Muscle of leg (tissue), 16 donors: ENCODE measurements at places on chromosomes 6 and 20. TPM values are rescaled to one million over a fixed set of nuclear protein-coding genes. Genes with fewer than 3 reads are reported as not detected.

Gene UNC5CL
- total RNA-seq, result 3.0 TPM

Gene KCNK15
- 0.27 TPM for total RNA-seq

Gene SAMD3
- 0.71 TPM for total RNA-seq

Gene PRR18
- total RNA-seq, result 0.22 TPM

Gene ENPP1
- total RNA-seq, result 13.7 TPM

Gene PDE10A
- 9.0 TPM for total RNA-seq

- DNase-seq, result peak; percentile 51
Measured at GRCh38 chr6:110537208-110538123, 61.1 kb upstream of the SLC22A16 start.

DNA sequence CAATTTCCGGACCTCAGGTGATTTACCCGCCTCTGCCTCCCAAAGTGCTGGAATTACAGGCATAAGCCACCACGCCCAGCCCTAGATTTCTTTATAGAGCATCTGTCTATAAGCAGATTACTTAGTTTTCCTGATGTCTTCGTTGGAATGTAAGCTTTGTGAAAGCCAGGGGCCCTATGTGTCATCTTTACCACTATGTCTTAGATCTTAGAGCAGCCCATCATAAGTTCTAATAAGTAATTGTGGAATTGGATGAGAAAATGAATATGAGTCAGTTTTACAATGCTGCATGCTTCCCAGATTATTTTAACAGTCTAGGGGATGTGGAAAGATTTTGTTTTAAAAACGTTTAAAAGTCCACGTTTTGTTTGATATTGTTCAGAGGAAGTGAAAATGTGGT is 9.1 kb upstream of the ZBTB2 start:
- no peak for DNase-seq

DNA sequence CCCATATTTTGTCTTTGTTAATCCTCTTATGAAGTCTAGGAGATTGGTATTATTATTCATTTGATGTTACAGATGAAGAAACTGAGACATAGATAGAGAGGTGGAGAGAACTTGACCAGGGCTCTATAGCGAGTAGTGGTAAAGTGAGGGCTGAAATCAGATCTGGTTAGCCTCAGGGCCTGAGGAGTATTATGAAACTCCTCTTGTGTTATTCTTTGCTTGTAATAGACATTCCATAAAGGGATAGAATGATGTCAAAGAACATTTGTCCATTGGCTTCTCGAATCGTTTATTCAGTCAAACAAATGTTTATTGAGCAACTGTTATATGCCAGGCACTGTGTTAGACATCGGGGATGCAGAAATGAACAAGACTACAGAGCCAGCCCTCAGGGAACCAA is at the start of gene IL22RA2:
TSS of gene IL22RA2 (minus strand) at position 144 of the 400 bp plus-strand sequence. CDS start 11,895 bp downstream, outside the sequence.
- DNase-seq, result no peak

GRCh38 chr6:11230158-11231107 is 2.0 kb downstream of the NEDD9 start:
- DNase-seq, result no peak

- DNase-seq, result no peak
Measured at GRCh38 chr6:42627044-42627443, 63.2 kb downstream of the UBR2 start.

DNA sequence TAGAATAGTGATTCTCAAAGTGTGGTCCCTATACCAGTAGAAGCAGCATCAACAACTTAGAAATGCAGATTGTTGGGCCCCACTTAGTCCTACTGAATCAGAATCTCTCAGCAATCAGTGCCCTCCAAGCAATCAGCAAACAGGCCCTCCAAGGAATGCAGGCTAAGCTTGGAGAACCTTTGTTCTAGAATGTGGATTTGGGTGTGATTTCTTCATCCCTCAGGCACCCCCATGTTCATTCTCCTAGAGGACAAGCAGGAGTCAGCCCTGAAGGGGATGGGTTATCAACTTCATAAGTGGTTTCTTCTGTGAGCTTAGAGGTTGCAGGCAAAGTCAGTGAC is 40.5 kb upstream of the TAF8 start:
- DNase-seq, result no peak

DNA sequence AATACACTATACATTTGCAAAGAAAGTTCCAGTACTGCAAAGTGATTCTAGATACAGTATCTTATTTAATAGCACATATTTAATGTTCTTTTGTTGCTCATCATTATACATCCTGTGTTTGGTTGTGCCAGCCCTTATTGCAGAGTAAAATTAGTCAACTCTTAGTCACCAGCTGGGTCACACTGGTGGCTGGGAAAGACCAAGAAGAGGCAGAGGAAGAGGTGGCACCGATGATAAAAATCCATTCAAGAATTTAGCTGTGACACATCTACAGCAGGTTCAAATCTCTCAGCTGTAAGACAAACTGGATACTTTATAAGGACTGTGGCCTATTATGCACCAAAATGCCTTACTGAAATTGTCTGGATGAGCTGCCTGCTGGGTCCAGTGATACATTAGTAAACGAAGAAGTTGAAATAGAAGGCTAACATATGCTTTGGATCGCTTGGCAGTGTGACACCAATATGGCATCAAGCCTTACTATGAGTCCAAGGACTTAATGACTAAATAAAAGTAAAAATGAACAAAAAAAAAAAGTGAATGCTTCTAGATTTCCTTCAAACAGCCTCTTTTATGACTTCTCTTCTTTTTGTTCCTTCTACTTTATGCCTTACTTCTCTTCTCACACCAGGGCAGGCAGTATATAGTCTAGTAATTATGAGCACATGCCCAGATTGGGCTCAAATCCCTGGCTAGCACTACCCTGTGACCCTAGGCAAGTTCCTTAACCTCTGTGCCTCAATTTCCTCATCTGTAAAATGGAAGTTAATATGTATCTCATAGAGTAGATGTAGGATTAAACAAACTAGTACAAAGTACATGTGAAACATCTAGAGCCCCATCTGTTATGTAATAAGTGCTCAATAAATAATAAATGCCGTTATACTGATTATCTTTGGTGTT is 29.4 kb upstream of the RNF8 start:
- DNase-seq, result no peak

GRCh38 chr6:82348130-82348529 is 15.5 kb upstream of the TPBG start:
- DNase-seq, result no peak

GRCh38 chr6:129321303-129321702 is 388.7 kb downstream of the ARHGAP18 start:
- no peak for DNase-seq

GRCh38 chr20:55186228-55186627 is 710.8 kb downstream of the DOK5 start:
- DNase-seq, result no peak

- DNase-seq, result no peak
Measured at GRCh38 chr6:99219788-99220187, 129.7 kb downstream of the FAXC start.

GRCh38 chr6:138973466-138974153 is 14.4 kb downstream of the REPS1 start:
- no peak for DNase-seq

DNA sequence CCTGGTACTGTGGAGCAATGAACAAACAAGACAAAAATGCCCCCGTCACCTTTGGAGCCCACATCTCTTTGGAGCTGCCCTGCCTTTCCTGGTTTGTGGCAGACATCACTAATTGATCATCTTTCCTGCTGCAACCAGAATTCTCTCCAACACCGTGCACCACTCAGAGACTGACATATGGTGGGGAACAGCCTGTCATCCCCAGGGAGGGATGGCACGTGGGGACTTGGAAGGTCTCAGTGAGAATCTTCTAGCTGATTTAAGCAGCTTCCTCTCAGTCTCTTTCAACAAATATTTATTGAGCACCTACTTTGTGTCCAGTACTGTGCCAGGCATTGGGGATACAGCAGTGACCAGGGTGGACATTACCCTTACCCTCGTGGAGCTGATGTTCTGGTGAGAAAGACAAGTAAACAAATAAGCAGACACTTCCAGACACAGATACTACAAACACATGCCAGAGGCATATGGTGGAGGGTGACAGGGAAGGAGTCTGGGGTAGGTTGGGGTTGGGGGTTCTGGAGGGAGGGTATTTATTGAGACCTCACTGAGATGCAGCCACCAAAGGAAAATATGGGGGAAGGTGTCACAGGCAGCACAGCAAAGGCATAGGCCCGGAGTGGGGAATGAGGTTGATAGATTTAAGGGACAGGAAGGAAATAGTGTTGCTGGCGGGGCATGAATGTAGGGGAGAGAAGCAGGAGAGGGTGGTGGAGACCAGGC is 82.3 kb downstream of the CEBPB start:
- DNase-seq, result no peak

DNA sequence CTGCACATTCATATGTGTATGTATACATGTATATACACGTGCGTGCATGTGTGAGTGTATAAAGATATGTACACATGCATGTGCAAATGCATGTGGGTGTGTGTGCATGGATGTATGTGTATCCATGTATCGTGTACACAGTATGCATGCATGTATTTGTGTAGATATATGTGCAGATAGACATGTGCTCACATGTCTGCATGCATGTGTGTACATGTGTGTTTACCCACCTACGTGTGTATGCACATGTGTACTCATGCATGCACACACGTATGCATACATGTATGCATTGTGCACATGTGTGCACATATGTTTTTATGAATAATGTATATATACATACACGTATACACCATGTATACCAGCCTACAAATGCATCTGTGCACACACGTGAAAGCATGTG is 80.3 kb upstream of the ZNF322 start:
- no peak for DNase-seq

DNA sequence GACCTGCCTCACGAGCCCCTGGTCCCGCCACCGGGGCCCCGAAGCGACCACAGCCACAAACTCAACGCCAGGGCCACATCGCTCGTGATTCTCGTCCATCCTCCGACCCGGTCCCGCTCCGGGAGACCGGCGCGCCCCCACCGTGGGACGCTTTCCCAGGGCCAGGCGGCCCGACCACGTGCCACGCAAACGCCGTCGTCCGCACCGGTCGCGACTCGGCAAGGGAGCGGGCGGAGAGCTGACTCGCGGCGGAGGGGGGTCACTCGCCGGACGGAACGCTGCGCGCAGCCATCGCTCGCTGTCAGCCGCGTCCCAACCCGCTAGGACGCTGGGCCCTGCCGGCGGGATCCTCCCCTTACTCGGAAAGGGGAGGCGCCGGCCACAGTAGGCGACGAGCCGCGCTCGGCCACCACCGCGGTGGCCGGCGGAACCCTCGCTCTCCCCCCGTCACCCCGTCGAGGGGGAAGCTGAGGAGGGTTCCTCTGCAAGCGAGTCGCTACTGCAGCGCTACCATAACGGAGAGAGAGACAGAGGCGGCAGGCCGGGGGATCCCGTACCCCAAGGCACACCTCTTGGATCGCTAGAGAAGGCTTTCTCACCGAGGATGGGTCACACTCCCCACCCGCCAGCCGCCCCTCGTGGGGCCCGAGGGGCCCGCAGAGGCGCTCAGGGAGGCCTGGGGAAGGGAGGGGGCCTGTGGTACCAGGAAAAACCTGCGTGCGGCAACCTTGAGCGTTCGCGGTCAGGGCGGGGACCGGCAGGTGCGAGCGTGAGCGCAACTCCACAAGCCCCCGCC is 511.8 kb upstream of the ZNF337 start:
- peak; percentile 4 for DNase-seq

DNA sequence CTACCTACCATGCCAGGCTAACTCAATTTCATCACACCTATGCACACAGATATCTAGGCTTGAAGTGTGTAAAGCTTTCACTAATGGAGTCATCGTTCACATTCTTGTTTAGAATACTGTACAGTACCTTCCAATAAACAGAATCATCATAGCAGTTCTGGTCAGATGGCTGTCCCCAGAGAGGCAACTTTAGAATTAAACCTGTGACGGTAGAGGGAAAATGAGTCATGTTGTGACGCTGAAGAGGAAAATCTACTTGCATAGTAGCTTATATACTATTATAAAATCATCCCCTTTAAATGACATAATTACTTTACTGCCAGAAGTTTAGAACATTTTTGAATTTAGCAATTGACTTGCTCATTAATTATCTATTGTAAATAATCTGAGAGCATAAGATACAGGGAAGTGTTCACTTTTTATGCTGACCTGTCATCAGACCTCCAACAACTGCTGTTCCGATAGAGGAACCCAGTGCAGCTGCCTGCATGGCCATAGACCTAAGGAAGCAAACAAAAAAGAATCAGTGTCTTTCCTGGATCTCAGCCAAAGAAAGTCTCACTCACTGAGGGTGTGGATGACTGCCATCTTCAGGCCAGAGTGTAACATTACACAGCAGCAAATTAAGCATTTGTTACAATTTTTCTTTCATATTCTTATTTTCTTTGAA is 29.8 kb downstream of the RHAG start:
- peak; percentile 94 for DNase-seq

DNA sequence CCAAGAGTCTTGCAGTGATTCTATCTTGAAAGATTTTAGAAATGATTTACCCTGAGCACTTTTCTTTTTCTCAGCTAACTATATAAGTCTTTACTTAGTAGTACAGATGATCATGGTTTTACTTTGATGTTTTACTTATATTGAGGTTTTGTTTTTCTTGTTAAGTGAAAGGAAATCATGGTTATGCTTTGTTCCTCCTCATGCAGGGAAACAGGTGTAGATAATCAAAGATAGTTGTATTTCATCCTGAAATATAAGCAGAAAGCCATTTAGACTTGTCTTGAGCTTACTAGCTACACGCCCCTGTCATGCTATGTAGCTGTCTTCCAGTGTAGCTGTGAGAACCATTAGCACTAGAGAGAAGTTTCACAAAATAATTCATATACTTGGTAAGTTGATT is 113.9 kb downstream of the HIVEP1 start:
- DNase-seq, result no peak
